Cardiac muscle cell (in vitro differentiated cells and primary cell): ENCODE measurements at places on chromosomes 12 and 14. TPM values are rescaled to one million over a fixed set of nuclear protein-coding genes. Genes with fewer than 3 reads are reported as not detected.

Gene PIGH
- polyA plus RNA-seq, result 14.3 and 31.3 TPM in 2 replicates

Gene REC8
- 38.8 and 39.0 TPM in 2 replicates for polyA plus RNA-seq

Gene MAP3K9
- polyA plus RNA-seq, result 3.3 and 5.4 TPM in 2 replicates

Gene CYP46A1
- 15.0 and 18.5 TPM in 2 replicates for polyA plus RNA-seq

Gene PTPRR
- not detected in 2 replicates for polyA plus RNA-seq

Gene LRCOL1
- not detected in 2 replicates for polyA plus RNA-seq

Gene TSPAN19
- 0.95 and 1.9 TPM in 2 replicates for polyA plus RNA-seq

Gene CARMIL3
- 0.05 and 0.22 TPM in 2 replicates for polyA plus RNA-seq

DNA sequence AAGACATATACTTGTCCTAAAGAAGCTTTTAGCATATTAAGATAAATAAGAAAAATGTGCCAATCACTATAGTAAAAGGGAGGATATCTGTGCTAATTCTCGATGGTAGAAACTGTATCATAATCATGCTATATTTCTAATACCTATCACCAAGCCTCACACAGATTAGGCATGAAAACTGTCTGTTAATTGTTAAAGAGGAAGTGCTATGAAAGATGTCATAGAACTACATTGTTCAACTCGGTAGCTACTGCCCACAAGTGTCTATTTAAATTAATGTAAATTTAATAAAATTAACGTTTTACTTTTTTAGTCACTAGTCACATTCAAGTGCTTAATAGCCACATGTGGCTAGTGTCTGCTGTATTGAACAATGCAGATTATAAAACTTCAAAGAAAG is 77.5 kb upstream of the KICS2 start:
- H3K27me3 ChIP-seq, result no peaks in the 10 kb centered on the region
- no peak overlapping the region for H3K27ac ChIP-seq
- no peaks in the 10 kb centered on the region for H3K4me1 ChIP-seq

GRCh38 chr14:93543766-93544165 is 113.0 kb downstream of the UNC79 start:
- peak; percentile 10 for DNase-seq
- H3K4me1 ChIP-seq, result no peaks in the 10 kb centered on the region
- H3K4me3 ChIP-seq, result no peak overlapping the region
- H3K27me3 ChIP-seq, result no peaks in the 10 kb centered on the region
- no peaks in the 10 kb centered on the region for H3K36me3 ChIP-seq

- no peaks in the 10 kb centered on the region for H3K27me3 ChIP-seq
- no peak overlapping the region for H3K4me3 ChIP-seq
- no peak for DNase-seq
- no peaks in the 10 kb centered on the region for H3K4me1 ChIP-seq
- H3K27ac ChIP-seq, result no peak overlapping the region
- no peaks in the 10 kb centered on the region for H3K36me3 ChIP-seq
Measured at GRCh38 chr12:86597431-86597830, 341.2 kb upstream of the MGAT4C start.

GRCh38 chr14:72607386-72608130 is 286.3 kb downstream of the DPF3 start:
- H3K36me3 ChIP-seq, result no peaks in the 10 kb centered on the region
- peaks cover 2% of the 10 kb centered on the region for H3K4me1 ChIP-seq
- H3K27me3 ChIP-seq, result no peaks in the 10 kb centered on the region
- H3K4me3 ChIP-seq, result no peak overlapping the region

DNA sequence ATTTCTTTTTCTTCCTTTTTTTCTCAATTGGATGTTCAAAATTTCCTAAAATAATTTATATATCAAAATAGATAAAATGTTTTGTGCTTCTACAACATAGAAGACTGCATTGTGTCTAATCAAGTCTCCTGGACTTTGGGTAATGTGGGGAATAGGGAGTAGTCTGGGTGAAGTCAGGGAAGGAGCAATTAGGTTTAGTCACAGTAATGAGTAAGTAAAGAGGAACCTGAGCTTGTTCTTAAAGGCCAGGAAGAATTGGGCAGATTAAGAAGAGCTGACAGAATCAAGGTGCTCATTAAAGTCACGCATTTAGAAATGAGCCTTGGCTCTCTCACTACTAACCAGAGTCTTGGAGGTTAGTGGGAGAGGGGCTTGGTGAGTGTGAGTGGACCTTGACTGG is 233.3 kb upstream of the SSTR1 start:
- H3K4me3 ChIP-seq, result no peak overlapping the region
- H3K27ac ChIP-seq, result no peak overlapping the region
- DNase-seq, result no peak
- no peaks in the 10 kb centered on the region for H3K27me3 ChIP-seq

- peak; percentile 13 for DNase-seq
- no peaks in the 10 kb centered on the region for H3K36me3 ChIP-seq
- no peak overlapping the region for H3K4me3 ChIP-seq
- no peak overlapping the region for H3K27ac ChIP-seq
Measured at GRCh38 chr12:108425238-108425795, 86.2 kb upstream of the CMKLR1 start.

DNA sequence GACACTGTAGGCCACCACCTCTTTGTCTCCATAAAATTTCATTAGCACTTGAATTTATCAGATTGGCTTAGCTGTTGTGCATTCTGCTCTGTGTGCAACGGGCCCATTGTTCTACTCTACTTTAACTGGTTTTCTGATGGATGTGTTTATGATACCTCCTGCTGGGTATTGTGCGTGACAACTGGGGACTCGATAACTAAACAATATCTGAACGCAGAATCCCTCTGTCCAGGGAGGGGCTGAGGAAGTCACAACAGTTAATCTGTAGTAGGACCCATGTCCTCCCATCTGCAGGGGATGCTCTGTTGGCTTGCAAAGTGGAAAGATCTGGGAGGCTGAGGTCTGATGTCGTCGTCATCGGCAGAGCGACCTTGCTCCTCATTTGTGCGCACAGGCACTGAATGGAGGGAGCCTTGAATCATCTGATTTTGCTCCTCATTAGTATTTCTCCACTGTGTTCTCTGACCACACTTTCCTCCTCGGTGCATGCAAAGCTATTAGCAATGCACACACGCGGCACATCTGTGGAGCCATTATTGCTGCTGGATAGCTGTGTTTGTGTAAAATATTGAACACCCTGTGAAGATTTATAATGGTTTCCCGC is 422.5 kb downstream of the NRXN3 start:
- H3K27ac ChIP-seq, result no peak overlapping the region
- H3K4me3 ChIP-seq, result no peak overlapping the region
- no peaks in the 10 kb centered on the region for H3K4me1 ChIP-seq
- H3K36me3 ChIP-seq, result no peaks in the 10 kb centered on the region
- no peak for DNase-seq

DNA sequence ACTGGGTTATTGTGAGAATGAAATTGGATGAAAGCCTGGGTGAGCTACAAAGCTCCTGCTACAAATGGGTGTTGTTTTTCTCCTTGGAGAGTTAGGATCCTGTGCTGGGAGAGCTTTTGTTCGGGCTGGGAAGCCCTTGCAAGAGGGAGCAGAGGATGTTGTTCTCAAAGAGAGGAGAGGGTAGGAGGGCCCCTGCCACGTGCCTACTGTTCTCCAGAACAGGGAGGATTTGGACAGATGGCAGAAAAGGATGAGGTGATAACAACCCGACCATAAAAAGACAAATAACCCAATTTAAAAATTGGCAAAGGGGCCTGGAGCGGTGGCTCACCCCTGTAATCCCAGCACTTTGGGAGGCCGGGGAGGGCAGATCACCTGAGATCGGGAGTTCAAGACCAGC is 68.8 kb downstream of the GALNT16 start:
- no peak overlapping the region for H3K4me3 ChIP-seq
- no peaks in the 10 kb centered on the region for H3K4me1 ChIP-seq
- no peak overlapping the region for H3K27ac ChIP-seq
- H3K27me3 ChIP-seq, result no peaks in the 10 kb centered on the region
- no peak for DNase-seq

- H3K36me3 ChIP-seq, result no peaks in the 10 kb centered on the region
- no peak overlapping the region for H3K4me3 ChIP-seq
- no peaks in the 10 kb centered on the region for H3K4me1 ChIP-seq
- no peak overlapping the region for H3K27ac ChIP-seq
Measured at GRCh38 chr12:85422762-85423161, 142.7 kb downstream of the ALX1 start.

- no peak overlapping the region for H3K4me3 ChIP-seq
- no peak for DNase-seq
Measured at GRCh38 chr14:98591161-98591560, 680.8 kb downstream of the BCL11B start.

DNA sequence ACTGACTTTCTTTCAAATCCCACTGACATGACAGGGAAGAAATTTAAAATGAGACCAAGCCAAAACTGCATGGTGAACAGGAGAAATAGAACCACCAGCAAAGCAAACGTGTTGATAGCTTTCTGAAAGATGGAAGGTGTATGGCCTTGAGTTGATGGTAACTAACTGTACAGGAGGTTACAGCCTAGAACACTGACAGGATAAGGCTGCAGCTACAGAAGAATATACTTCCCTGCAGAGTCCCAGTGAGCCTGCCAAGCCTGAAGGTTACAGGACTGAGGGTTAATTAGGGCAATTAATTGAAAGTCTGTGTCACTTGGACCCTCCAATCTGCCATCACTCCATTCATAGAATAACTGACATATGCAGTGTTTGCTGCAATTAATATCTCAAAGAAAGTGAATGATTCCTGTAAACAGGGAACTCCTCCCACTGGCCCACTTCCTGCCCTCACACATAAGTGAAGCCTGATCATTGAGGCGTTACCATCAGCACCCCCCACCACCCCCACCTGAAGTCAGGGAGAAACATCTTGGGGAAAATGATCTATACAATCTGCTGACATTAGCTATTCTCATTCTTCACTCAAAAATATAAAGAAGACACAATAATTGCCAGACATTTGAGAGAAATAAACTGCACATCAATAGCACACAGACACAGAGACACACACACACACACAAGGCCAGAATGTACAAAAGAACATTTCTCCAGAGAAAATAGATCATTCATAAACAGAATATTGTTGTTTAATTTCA is 73.4 kb downstream of the GTF2A1 start:
- H3K4me1 ChIP-seq, result no peaks in the 10 kb centered on the region
- H3K27ac ChIP-seq, result no peak overlapping the region
- H3K36me3 ChIP-seq, result no peaks in the 10 kb centered on the region
- H3K27me3 ChIP-seq, result no peaks in the 10 kb centered on the region
- no peak overlapping the region for H3K4me3 ChIP-seq
